ENCODE measurements at places on chromosomes 6 and 20.

- DNase-seq = peak; percentile 35
Observed at GRCh38 chr6:45812922-45813321, 202.7 kb downstream of the CLIC5 start.

DNA sequence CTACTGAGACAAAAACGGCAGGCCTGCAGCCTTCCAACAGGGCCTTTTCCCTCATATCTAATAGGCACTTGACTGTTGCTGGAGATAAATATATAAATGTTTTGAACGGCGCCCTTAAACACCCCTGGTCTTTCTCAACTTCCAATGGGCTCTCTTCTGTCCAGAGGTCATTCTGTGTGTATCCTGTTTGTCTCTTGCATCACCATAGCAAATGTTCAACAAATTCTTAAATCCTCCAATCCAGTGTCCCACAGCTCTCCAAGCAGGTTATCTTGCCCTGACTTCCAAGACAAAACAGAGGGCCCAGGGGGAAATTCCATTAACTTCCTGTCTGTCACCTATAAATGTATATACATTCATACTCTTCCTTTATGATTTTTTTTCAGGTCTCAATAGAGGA lies 62.0 kb downstream of the OR2J2 start:
- no peak for DNase-seq

- no peak for DNase-seq
Observed at GRCh38 chr20:37220731-37221130, 40.9 kb downstream of the GHRH start.

DNA sequence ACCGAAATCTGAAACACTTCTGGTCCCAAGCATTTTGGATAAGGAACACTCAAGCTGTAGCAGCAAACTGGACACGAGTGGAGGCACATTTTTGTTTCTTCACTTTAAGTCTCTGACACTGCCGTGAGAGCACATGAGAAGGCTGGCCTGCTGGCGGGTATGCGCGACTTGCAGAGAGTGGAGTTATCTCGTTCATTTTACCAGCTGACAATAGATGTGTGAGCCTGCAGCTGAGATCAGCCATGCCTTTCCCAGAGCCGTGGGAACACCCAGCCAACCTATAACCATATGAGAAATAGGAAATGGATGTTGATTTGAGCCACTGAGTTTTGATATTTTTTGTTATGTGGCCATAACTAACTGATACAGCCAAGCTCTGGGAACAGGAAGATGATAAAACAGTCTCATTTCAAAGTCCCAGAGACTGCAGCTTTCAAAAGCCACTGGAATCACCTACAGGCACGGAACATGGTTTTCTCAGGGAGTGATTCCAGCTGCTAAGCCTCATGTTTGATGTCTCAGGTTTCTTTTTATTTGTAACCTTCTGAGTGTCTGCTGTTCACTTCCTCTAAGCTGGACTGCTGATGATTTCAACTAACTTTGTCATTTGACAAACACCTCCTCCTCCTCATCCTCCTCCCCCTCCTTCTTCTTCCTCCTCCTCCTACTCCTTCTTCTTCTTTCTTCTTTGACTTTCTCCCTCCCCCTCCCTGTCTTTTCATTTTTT lies 28.6 kb upstream of the LAMP5 start:
- no peak for DNase-seq

DNA sequence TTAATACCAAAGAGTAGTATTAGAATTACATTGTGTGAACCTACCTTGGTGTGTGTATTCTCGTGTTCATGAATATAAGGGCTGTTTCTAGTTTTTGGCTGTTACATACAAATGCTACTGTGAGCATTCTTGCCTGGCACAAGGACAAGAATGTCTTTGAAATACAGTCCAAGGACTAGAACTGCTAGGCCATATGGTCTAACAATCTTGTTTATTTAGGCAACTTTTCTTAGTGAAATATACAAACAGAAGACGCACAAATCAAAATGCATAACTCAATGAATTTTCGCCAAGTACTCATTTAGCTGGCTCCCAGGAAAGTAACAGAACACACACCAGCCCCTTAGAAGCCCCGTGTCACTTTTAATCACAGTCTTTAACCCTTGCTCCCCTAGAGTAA lies 28.5 kb downstream of the KDM1B start:
- no peak for DNase-seq

- DNase-seq = no peak
Observed at GRCh38 chr6:72551470-72551869, 70.4 kb upstream of the KCNQ5 start.

DNA sequence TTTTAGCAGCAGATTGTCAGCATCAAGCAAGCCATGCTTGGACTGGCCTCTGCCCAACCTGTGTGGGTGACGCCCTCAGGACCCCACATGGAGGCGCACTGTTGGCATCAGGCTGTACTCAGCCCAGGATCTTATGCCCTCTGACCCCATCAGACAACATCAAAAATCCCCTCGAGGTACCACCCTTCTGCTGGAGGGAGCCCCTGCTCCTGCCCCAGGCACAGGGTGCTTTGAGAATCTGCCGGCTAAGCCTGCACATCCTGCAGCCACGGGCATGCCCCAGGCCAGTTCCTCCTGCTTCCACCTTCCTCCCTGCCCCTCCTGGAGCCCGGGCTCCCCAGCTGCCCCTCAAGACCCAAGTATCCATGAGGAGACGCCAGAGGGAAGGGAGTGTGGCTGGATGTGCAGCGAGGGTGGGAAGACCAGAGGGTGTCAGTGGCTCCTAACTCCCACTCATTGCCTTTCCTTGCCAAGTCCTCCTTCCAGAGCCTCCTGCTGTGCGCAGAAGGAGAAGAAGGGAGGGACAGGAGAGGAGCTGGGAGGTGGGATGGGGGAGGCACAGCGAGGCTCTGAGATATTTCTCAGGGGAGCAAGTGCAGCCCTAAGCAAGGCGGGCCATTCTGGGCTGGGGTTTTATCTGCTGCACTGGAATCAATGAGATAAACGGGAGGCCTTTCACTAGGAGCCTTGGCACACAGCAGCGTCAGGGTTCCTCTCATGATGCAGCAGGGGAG lies 77.4 kb upstream of the CST7 start:
- no peak for DNase-seq

DNA sequence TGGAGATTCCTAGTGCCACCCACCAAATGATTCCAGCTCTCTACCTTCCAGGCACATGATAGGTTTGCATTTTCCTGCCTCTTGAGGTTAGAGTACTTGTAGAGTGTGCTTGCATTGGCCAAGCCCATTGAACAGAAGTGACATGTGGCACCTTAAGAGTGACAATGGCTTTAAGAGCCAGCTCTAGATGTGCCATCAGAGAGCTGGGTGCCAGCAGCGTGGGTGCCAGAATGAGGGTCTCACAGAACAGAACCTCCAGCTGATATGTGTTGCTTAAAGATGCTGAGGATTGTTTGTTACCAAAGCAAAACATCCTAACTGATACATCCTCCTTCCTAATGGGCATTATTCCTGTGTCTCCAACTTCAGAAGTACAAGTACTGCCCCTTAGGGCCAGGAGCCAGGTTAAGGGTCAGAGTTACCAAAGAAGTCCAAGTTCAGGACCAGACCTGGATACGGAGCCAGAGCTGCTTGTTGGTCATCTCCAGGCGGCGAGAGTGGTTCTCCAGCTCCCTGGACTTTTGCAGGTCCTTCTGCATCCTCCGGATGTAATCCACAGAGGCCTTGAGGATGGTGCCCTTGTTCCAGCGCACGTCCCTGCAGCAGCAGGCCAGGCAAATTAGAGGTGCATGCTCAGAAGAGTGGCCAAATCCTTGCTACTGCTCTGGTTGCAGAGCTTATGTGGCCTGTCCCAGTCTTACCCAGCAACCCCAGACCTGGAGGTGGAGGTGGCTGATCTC lies 47.5 kb downstream of the MDFI start:
- DNase-seq = no peak

- DNase-seq = no peak
Observed at GRCh38 chr6:834866-835265, 141.9 kb upstream of the EXOC2 start.
